Urinary bladder (tissue), 4 donors: ENCODE measurements at places on chromosomes 16 and 17. TPM values are rescaled to one million over a fixed set of nuclear protein-coding genes. Genes with fewer than 3 reads are reported as not detected.

The IL34 gene
- total RNA-seq: 10.6 TPM

The TPSG1 gene
- total RNA-seq: not detected

DNA sequence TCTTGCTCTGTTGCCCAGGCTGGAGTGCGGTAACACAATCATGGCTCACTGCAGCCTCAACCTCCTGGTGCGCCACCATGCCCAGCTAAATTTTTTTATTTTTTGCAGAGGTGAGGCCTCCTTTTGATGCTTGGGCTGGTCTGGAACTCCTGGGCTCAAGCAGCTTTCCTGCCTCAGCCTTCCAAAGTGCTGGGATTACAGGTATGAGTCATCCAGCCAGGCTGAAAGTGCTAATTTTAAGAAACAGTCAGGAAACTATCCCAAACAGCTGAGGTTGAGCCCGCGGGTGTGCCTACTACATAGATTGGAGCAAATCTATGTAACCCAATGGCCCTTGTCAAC lies 738 bp upstream of the XPO6 start:
- DNase-seq: no peak

DNA sequence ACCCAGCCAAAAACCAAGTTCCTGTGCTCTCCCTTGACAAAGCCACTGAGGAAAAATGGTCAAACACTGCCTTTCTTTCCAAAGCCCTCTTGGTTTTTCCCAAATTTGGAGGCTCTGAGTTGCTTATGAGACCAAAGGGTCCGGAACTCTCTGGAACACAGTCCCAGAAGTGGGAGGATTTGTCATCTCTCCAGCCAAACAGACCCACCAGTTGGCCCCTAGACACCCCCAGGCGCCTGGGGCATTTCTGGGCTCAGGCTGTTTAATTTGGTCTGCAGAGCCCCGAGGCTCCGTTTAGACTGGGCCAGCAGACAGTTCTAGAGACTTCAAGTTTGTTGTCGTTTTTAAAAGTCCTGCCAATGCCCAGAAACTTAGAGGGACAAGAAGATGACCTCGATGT lies 239.1 kb downstream of the SEC14L1 start:
- no peak for DNase-seq

GRCh38 chr16:17225541-17225940 lies 245.2 kb downstream of the XYLT1 start:
- DNase-seq: no peak

DNA sequence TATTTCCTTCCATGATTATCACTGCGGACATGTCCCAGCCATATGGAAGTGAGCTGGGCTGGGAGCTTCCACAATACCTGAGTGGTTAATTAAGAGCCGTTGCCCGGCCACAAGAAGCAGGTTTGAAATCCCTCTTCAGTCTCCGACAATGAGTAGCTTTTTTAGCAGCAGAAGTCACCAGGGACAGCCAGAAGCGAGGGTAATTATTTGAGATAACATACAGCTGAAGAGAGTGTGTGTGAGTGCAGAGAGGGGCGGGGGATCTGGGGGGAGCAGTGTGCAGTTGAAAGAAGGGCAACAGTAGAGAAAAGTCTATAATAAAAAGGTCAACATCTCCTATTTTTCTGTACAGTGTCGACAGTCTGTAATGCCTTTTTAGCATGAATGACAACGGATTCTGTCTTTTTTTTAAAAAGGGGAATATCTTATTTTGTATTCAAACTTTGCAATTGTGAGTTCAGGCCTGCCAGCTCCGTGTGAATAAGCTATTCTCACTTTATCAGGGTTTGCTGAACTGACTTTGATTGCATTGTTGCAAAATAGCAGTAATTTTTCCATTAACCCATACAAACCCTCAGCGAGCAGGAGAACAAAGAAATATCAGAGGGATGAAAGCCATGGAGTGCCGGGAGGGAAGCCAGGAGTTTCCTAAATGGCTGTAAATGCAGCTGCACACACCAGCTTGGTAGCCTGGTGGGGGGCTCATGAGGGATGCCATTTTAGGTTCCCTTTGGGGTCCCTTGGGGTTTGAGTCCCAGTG lies 220.3 kb upstream of the IRX3 start:
- no peak for DNase-seq

GRCh38 chr16:10694830-10695229 lies at the start of gene TEKT5:
TEKT5 (minus strand) TSS chr16:10694930; CDS start chr16:10694873, 57 bp downstream.
- no peak for DNase-seq

- DNase-seq: no peak
These were observed 1025.2 kb upstream of the GOT2 start for GRCh38 chr16:59759296-59759695.
